KG1 (cell line): ENCODE measurements at places on chromosomes 12 and 14.

DNA sequence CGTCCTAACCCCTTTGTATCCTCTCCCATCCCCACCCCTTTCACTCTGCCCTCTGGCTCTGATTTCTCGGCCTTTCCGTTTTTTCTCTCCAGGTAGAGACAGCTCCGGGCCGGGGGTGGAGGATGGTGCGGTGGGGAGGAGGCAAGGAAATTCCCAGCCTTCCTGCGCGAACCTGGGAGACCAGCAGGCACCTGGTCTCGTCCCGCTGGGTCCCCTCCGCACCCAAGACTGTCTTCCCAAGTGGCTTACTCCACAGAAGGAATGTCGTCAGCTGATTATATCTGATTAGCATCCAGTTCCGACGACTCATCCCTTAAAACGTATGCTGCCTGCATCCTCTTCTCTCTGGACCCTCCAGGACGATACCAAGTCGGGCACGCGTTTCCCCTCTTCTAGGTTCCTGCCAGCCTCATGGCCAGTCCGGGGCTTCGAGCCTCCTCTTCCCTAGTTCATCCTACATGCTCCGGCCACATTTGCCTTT, 42.2 kb upstream of the CAPRIN2 start:
- DNase-seq = no peak

GRCh38 chr12:2098852-2099251, 46.1 kb downstream of the CACNA1C start:
- DNase-seq = no peak

DNA sequence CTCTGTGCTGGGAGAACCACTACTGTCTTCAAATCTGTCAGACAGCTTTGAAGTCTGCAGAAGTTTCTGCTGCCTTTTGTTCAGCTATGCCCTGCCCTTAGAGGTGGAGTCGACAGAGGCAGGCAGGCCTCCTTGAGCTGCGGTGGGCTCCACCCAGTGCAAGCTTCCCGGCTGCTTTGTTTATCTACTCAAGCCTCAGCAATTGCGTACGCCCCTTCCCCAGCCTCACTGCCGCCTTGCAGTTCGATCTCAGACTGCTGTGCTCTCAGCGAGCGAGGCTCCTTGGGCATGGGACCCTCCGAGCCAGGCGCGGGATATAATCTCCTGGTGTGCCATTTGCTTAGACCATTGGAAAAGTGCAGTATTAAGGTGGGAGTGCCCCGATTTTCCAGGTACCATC, 25.1 kb upstream of the KLRB1 start:
- DNase-seq = no peak

GRCh38 chr14:85165094-85165493, 364.9 kb upstream of the FLRT2 start:
- no peak for DNase-seq

- DNase-seq = no peak
Observed at GRCh38 chr12:58920102-58920960, at the start of gene LRIG3. Gene LRIG3 (minus strand): TSS chr12:58920504. CDS start chr12:58920235, 269 bp downstream.

DNA sequence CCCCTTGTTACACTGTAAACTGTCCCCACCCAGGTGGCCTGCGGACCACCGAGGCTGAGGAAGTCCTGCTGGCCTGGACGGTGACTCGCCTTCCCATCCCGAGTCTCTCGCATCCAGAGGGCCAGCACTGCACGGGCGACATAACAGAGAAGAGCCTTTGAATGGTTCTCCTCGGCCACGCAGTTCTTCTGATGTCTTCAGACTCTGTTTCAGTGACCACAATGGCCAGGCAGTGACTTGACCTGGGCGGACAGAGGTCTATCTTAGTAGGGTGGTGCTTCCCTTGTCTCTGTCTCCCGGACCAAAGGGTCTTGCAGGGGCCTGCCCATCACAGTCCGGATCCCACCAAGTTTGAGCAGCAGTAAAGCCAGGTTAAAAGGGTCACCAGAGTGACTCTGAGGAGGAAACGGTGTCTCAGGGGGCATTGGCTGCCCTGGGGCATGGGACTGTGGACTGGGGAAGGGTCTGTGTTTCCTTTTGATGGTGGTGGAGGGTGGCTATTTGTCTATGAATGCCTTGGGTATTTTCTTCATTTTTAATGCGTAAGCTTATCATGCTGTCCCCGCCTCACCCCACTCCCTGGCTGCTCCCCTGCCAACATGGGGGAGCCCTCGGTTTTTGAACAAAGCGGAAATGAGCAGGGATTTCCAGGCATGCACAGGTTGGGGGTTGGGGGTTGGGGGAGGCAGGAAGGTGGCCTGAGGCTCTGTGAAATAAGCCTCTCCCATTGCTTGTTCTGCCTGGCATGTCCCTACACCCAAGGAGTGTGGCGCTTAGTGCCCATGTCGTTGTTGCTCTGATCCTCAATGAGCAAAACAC, 10.3 kb downstream of the KRT85 start:
- DNase-seq = no peak

DNA sequence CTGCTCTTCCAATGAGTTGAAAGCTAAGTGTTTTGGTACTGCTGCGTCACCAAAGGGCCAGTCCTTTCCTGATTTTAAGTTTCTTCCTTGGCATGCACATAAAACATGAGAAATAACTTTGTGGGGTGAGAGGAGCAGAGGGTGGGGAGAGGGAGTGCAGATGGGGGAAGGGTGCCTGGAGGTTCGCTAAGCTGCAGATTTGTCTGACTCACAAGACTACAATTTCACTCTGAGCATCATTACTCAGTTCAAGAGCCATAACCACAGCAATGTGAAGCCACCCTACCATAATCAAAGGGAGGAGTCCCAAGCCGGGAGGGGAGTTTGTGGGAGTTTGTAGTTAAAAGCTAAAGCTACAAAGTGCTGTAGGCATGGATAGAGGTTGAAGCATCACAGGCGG, 136.1 kb downstream of the ANO2 start:
- DNase-seq = no peak

- no peak for DNase-seq
Observed at GRCh38 chr12:1250641-1251040, 259.6 kb downstream of the ERC1 start.

DNA sequence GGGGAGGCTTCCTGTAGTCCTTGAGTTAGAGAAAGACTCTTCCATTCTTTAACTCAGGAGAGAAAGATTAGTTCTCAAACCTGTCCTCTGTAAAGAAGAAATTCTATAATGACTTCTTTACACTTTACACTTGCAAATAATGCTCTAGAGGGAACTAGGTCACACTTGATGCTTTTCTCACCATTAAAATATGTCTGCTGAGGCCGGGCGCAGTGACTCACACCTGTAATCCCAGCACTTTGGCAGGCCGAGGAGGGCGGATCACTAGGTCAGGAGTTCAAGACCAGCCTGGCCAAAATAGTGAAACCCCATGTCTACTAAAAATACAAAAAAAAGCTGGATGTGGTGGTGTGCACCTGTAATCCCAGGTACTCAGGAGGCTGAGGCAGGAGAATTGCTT, 6.3 kb downstream of the NTN4 start:
- DNase-seq = no peak

- DNase-seq = no peak
Observed at GRCh38 chr12:118126119-118126757, 9.7 kb upstream of the PEBP1 start.

- DNase-seq = no peak
Observed at GRCh38 chr12:6730169-6730568, 6.3 kb downstream of the COPS7A start.

GRCh38 chr12:102638777-102639176, 158.4 kb upstream of the IGF1 start:
- DNase-seq = no peak

DNA sequence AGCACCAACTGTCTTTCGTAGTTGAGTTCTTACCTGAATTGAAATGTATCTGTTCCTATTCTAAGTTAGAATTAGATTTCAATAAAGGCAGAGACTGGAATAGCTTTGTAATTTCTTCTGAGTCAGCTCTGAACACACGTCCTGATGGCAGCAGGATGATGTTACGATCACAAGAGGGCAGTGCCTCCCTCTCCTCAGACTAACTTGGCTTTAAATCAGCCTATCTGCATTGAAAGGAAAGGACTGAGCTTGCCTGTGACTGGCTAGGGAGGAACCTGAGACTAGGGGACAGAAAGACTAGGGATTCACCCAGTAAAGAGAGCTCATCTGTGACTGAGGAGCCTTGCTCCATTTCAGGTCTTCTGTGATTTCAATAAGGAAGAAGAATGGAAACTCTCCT, 323.7 kb upstream of the OR4E1 start:
- no peak for DNase-seq

- DNase-seq = no peak
Observed at GRCh38 chr12:99759444-99759843, 111.9 kb downstream of the GARIN6 start.

DNA sequence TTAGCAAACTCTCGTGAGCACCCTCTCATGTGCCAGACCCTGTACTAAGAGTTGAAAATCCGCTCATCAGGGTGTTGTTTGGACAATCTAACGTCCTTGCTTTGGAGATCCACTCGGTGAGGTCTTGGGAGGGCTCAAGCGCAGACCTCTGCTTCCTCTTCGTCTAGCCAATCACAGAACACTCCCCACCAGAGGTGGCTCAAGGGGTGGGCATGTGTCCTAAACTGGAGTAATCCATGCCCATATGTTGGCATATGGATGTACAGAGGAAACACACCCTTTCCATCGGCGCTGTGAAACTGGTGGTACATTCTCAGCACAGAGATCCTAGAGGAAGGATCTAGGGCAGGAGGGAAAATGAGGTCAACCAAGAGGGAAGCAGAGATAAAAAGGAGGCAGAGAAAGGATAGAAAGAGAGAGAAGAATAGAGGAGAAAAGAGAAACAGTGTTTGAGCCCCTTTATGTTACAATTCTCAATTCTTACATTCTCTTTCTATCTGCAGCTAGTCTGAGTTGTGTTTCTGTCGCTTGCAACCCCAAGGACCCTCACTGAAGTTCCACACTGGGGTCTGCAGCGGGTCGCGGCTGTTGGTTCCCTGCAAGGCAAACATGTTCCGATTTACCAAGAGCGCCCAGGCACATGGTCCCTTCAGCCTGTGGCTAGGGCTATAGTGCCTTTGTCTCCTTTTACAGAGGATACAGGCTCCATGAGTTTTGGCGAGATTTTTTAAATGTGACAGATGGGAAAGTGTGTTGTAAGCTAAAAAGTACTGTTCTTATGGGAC, 40.5 kb downstream of the DLK1 start:
- DNase-seq = no peak

DNA sequence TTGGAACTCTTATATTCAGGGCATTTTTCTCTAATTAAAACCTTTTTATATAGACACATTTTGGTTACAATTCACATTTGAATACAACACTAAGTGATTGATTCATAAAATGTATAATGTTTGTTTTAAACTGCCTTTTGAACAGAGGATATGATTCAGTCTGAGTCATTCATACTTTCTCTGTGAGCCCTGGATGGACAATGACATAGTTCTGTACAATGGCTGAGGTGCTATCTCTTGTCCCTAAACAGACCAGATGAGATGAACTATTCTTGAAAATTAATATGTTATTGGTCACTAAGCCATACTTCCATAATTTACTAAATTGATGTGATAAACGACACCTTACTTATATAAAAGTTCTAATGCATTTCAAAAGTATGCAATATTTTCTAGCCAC, 199.7 kb upstream of the ATXN7L3B start:
- DNase-seq = no peak

DNA sequence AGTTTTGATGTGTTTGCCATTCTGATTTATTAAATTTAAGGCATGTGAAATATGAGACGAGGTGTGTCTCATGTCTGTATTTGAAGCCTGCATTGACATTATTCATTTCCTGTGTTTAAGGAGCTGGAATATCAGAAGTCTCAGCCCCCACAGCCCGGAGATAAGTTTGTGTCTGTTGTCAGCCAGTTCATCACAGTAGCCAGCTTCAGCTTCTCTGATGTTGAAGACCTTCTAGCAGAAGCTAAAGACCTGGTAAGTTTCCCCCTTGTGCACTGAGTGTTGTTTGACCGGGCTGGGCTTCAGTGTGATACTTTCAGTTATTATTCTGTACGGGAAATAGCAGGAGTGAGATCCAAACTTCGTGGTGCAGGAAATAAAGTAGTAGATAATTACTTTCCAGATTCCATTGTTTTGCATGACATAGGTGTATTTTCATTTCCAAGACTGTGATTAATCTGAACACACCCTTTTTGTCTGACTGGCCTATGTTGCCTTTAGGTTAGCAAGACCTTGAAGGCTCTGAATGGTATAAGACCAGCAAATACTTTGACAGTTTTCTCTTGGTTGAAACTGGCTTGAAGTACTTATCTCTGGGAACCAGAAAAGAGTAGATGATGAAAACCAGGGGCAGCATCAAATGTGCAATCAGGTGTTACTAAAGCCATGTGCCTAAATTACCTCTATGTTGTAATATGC, 101.5 kb downstream of the GPR135 start:
- no peak for DNase-seq
